ENCODE measurements at places on chromosomes 5 and 9. TPM values are rescaled to one million over a fixed set of nuclear protein-coding genes. Genes with fewer than 3 reads are reported as not detected.

PCDHB3 gene
- under 0.01 TPM for total RNA-seq

PCDHGA8 gene
- 0.08 TPM for total RNA-seq

CETN3 gene
- 21.4 TPM for total RNA-seq

MPDZ gene
- 16.8 TPM for total RNA-seq

KIF24 gene
- total RNA-seq = 1.2 TPM

ASPN gene
- not detected for total RNA-seq

NR5A1 gene
- total RNA-seq = not detected

CERCAM gene
- 29.6 TPM for total RNA-seq

CKMT2 gene
- total RNA-seq = not detected

TAF1L gene
- not detected for total RNA-seq

LRRTM2 gene
- not detected for total RNA-seq

All from hair follicular keratinocyte (primary cell).